ENCODE measurements at places on chromosomes 1 and 21.

GRCh38 chr1:17567582-17567981 is 28.1 kb downstream of the ARHGEF10L start:
- no peaks in the 10 kb centered on the region for H3K4me1 ChIP-seq
- no peak overlapping the region for H3K27ac ChIP-seq
- no peak for DNase-seq
- H3K27me3 ChIP-seq, result peaks cover 12% of the 10 kb centered on the region
- no peaks in the 10 kb centered on the region for H3K36me3 ChIP-seq
- H3K4me3 ChIP-seq, result no peak overlapping the region

- H3K27ac ChIP-seq, result peak overlapping the region; percentile 88
- peaks cover 11% of the 10 kb centered on the region for H3K36me3 ChIP-seq
- peaks cover 44% of the 10 kb centered on the region for H3K4me1 ChIP-seq
These were observed 54.0 kb downstream of the PIK3CD start for GRCh38 chr1:9705337-9706093.

DNA sequence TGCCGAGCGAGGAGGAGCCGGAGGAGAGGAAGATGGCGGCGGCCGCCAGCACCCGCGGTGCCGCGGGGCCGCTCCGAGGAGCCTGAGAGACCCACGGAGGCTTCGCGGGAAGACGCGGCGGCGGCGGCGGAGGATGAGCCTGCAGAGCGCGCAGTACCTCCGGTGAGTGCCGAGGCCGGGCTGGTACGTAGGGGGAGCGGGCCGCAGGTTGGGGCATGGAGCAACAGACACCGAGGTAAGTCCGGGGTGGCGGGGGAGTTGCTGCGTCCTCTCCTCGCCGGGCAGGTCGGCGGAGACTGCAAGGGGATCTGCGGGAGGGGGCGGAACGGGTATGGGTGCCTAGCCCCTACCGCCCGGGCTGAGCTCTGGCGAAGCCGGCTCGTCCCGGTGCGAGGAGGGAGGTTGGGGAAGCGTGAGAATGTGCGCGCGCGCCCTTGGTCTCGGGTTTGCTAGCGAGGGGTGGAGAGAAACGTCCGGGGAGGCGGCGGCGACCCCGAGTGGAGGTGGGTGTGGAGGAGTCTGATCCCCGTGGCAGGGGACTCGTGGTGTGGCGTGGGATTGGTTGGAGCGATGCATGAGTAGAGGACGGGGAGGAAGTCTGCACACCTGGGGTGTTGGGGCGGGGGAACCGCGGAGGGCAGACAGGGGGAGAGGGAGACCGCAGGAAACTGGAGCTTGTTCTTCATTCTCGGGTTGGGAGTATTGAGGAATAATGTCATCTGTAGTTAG is at the start of gene SMG7:
SMG7 (plus strand) TSS at position 12 of the 729 bp plus-strand sequence; CDS start at position 134, 122 bp downstream.
- peak; percentile 69 for DNase-seq
- H3K4me3 ChIP-seq, result peak within 1 kb of the TSS; percentile 95
- peaks cover 23% of the 10 kb centered on the region for H3K4me1 ChIP-seq
- peaks cover 9% of the 10 kb centered on the region for H3K36me3 ChIP-seq

DNA sequence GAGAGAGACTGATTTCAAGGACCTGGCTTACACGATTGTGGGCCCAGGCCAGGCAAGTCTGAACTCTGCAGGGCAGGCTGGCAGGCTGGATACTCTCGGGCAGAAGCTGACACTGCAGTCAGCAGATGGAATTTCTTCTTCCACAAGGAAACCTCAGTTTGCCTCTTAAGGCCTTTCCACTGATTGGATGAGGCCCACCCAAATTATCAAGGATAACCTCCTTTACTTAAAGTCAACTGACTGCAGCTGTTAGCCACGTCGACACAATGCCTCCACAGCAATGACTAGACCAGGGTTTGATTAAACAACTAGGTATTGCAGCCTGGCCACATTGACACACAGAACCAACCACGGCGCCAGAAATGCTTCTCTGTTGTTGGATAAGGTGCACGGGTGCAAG is 130.5 kb downstream of the PSMG1 start:
- no peak for DNase-seq
- no peak overlapping the region for H3K27ac ChIP-seq
- H3K36me3 ChIP-seq, result no peaks in the 10 kb centered on the region
- H3K4me3 ChIP-seq, result no peak overlapping the region

All from natural killer cell treated with Interleukin-12 subunit alpha and Interleukin-12 subunit beta and Interleukin-15 and Interleukin-18, amount 100 ng/mL, for 72 hours (primary cell).